ENCODE measurements at places on chromosomes 1 and 21. TPM values are rescaled to one million over a fixed set of nuclear protein-coding genes. Genes with fewer than 3 reads are reported as not detected.

The AMY2A gene
- not detected for total RNA-seq

The NMNAT1 gene
- total RNA-seq, result 9.2 TPM

The SYNC gene
- 23.9 TPM for total RNA-seq

The CFAP126 gene
- total RNA-seq, result not detected

The ITGB2 gene
- not detected for total RNA-seq

The GSTM1 gene
- 13.7 TPM for total RNA-seq

The SYT14 gene
- total RNA-seq, result not detected

The ECE1 gene
- 83.5 TPM for total RNA-seq
